ACHN (cell line): ENCODE measurements at places on chromosomes 13 and 19.

GRCh38 chr13:58542530-58542929 is 911.0 kb downstream of the PCDH17 start:
- no peak for DNase-seq

DNA sequence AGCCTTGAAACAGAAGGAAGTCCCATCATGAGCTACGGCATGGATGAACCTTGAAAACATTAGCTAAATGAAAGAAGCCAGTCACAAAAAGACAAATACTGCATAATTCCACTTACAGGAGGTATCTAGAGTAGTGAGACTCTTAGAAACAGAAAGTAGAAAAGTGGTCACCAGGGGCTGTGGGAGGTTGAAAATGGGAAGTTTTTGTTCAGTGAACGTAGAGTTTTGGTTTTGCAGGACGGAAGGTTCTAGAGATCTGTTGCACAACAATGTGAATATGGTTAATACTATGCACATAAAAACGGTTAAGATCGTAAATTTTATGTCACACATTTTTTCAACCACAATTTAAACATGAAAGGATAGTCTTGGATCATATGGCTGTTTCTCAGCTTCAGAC is 11.9 kb upstream of the SLC10A2 start:
- no peak for DNase-seq

DNA sequence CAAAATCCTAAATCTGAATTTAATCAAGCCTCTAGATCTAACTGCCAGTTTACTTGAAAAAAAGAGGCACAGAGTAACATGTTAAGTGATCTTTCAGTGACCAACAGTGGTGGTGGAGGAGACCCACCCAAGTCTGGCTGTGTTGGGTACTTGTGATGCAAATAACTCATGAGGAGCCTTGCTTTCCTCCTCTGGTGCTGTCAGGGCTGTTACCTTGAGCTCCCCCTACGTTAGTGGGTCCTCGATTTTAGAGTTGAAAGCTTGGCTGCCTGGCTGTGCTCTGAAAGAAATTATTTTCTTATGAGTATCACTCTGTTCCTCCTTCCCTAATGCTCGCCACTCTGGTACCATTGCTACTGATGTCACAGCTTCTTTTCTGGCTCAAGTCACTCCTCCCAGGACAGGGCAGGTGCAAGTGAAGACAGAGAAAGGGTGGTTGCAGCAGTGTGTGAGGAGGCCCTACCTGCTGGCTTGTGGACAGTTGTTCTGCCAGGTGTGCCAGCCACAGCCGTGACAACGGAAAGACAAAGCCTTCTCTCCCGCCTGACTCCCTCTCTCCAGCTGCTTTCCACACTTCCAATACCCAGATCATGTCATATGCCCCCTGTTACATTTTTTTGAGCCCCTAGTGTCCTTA is 6.5 kb upstream of the SUPT20H start:
- DNase-seq, result no peak

- no peak for DNase-seq
Measured at GRCh38 chr19:55131421-55131820, 14.0 kb upstream of the PPP1R12C start.
